Right atrium auricular region (tissue), 2 donors: ENCODE measurements at places on chromosomes 13 and 19. TPM values are rescaled to one million over a fixed set of nuclear protein-coding genes. Genes with fewer than 3 reads are reported as not detected.

Gene C13orf46
- 2.7 TPM for total RNA-seq

Gene CGB7
- total RNA-seq, result not detected

Gene PROSER1
- total RNA-seq, result 8.9 TPM

Gene ADAMTSL5
- total RNA-seq, result 27.2 TPM

Gene TMPRSS9
- total RNA-seq, result not detected

Gene RAB3A
- 27.0 TPM for total RNA-seq

Gene PRSS57
- total RNA-seq, result not detected

Gene PBX4
- not detected for total RNA-seq

Gene CDX2
- not detected for total RNA-seq

Gene KCNN1
- 0.63 TPM for total RNA-seq

Gene ZNF541
- total RNA-seq, result 0.20 TPM

Gene OSCAR
- 2.4 TPM for total RNA-seq

Gene ZNF14
- total RNA-seq, result 2.8 TPM

Gene KRTDAP
- total RNA-seq, result not detected

Gene ELAVL3
- total RNA-seq, result not detected

Gene FGF21
- total RNA-seq, result not detected

Gene RGL3
- total RNA-seq, result 8.4 TPM

Gene NTF4
- not detected for total RNA-seq

Gene ZNF724
- 1.4 TPM for total RNA-seq

Gene C1QTNF9
- total RNA-seq, result not detected

Gene TNNI3
- 3,822 TPM for total RNA-seq

Gene ATXN8OS
- not detected for total RNA-seq

Gene FCHO1
- 1.3 TPM for total RNA-seq

Gene RAVER1
- 24.8 TPM for total RNA-seq

Gene APOC4
- total RNA-seq, result not detected

Gene FAM216B
- total RNA-seq, result 22.0 TPM

Gene KLK4
- total RNA-seq, result not detected

Gene PDX1
- not detected for total RNA-seq

Gene HCST
- not detected for total RNA-seq

Gene HSPB6
- total RNA-seq, result 98.4 TPM

Gene ANGPTL8
- total RNA-seq, result not detected

Gene CEACAM19
- 3.1 TPM for total RNA-seq

Gene SYNGR4
- total RNA-seq, result not detected
